ENCODE measurements at places on chromosomes 5 and 9.

- no peak for DNase-seq
Observed at GRCh38 chr5:86125731-86126601, 491.8 kb upstream of the COX7C start.

DNA sequence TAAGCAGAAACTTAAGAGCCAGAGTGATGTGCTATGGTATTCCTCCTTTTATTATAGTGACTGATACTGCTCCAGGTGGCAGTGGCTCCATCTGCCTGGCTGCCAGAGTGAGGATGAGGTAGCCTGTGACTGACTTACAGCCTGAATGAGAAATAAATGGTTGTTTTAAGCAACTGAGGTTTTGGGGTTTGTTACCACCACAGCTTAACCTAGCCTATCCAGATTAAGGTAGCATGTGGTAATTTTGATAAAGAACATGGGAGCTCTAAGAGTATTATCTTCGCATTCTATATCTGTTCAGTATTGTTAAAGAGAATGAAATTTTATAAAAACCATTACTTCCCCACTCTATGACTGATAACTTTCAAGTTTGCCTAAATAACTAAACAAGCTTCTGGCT lies 39.0 kb downstream of the GOLPH3 start:
- DNase-seq = no peak

DNA sequence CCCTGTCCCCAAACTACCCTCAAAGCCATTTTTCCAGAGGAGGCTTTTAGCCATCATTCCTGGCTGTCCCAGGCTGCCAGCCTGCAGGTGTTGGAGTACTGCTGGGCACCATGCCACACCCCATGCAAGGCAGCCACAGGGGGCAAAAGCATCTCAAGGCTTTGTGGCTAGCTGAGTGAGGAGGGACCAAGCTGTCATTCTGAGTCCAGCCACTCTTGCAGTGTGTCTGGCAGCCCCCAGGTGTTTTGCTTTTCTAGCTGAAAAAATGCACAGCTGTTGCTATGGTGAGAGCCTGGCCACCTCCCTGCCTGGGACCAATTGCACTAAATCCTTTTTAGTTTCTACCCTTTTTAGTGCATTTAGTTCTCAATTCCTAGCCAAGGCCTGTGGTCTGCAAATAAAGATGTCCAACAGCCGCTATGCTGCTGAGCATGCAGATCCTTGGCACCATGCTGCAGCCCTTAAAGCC lies 50.4 kb upstream of the PTGS1 start:
- peak; percentile 88 for DNase-seq

- no peak for DNase-seq
Observed at GRCh38 chr9:120741701-120742100, 27.4 kb upstream of the MEGF9 start.

DNA sequence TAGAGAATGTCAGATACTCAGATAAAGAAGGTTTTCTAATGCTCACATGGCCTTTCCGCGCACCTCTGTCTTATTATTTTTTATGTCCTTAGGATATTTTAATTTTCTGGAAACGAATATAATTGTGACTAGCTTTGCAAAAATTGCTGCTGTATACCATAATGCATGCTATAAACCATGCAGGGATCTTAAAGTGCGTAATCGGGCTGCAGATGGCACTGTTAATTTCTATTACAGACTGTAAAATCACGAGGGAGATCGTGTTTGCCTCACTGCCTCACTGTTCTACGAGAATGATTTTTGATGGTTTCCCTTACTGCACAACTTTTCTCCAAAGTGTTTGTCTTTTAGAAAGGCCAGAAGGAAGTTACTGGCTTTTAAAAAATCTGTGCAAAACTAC lies 356.1 kb downstream of the TUSC1 start:
- no peak for DNase-seq

- DNase-seq = no peak
Observed at GRCh38 chr9:130192382-130192999, 20.3 kb downstream of the NCS1 start.

- peak; percentile 62 for DNase-seq
Observed at GRCh38 chr5:1118738-1119137, 6.9 kb upstream of the SLC12A7 start.

DNA sequence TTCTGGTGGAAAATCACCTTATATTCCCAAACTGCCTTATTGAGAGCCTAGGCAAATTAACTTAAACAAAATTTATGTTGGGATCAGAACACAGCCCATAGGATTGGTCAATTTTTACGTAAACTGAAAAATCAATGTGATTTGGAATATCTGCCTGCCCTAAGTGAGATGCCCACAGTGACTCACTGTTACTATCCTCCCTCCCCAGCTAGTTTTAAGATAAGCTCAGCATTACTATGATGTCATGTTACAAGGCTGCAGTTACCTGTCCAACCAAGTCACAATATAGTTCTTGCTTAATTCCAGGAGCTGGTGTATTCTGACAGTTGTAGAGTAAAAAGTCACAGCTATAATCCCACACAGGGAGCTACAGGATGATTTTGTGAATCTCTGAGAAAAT lies 23.1 kb downstream of the SKP1 start:
- no peak for DNase-seq

GRCh38 chr9:16626577-16627130 lies 243.8 kb downstream of the BNC2 start:
- DNase-seq = no peak

- no peak for DNase-seq
Observed at GRCh38 chr5:72107901-72108201, 576 bp downstream of the MAP1B start.

DNA sequence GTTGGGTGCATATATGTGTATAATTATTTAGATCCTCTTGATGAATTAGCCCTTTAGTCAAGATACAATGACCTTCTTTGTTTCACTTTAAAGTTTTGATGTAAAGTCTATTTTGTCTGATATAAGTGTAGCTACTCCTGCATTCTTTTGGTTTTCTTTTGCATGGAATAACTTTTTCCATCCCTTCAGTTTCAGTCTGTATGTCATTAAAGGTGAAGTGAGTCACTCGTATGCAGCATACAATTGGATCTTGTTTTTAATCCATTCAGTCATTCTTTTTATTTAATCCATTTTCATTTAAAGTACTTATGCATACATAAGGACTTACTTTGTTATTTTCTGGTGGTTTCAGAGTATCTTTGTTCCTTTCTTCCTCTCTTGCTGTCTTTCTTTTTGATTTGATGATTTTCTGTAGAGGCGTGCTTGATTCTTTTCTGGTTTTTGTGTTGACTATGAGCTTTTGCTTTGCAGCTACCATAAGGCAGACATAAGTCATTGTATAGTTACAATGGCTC lies 36.3 kb upstream of the FAM120A start:
- DNase-seq = no peak

DNA sequence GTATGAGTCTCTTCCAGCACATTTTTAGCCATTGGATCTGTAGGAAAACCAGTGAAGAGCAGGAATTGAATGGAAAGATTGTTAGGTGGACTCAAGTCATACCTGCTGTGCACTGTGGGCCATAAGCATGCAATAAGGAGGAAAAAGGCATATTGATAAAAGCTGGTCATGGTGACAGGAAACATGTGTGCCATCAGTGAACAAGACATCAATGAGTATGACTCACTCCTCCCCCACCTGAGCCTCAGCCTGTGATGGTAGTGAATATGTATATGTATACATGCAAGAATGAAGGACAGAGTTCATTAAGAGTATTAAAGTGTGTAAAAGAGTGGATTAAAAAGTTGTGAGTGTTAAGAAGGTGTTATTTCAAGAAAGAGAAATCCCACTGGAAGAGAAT lies 164.5 kb downstream of the TMEM38B start:
- DNase-seq = no peak

- DNase-seq = no peak
Observed at GRCh38 chr9:99019510-99020331, 76.0 kb downstream of the COL15A1 start.

- DNase-seq = no peak
Observed at GRCh38 chr9:125295657-125296056, 34.0 kb downstream of the GAPVD1 start.

- DNase-seq = peak; percentile 36
Observed at GRCh38 chr9:134591082-134591571, 50.5 kb upstream of the COL5A1 start.

DNA sequence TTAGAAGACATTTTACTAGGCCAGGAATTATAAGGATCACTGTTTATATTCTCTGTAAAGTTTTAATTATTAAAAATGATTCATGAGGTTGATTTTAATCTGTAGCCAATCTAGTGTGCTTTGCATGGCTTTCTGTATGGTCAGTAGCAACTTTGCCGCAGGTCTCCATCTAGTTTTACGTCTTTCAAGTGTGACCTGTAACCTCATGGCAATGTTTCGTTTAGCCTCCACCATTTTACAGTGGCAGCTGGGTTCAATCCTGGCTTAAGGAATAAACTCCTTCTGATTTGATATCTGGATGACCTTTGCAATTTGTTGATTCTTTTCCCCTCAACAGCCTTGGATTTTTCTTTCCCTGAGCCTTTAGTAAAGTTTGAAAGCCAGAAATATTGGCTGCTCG lies 434.5 kb upstream of the CDH9 start:
- no peak for DNase-seq

GRCh38 chr9:12882430-12882829 lies 107.6 kb downstream of the LURAP1L start:
- no peak for DNase-seq

GRCh38 chr9:98375138-98375726 lies 119.8 kb upstream of the TBC1D2 start:
- no peak for DNase-seq

GRCh38 chr9:14868772-14869583 lies 41.2 kb downstream of the FREM1 start:
- DNase-seq = no peak

DNA sequence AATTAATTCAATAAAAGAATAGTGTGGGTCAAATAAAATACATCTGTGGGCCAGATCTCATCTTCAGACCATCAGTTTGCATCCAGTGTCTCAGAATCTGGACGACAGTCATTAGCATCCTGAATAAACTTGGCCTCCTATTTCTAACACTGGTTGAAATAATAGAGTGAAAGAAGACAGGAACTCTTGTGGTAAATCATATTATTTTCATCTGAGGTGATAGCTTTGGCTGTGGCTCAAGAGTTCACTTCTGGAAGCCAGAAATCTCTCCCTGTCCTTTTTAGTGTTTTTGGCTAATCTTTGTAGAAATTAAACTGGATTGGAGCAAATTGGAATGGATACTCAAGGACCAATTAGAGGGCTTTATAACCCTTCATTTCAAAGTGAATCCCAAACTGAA lies 63.4 kb upstream of the HMHB1 start:
- no peak for DNase-seq

GRCh38 chr5:172506921-172507320 lies 52.6 kb upstream of the SH3PXD2B start:
- no peak for DNase-seq

- DNase-seq = no peak
Observed at GRCh38 chr5:76485511-76485910, 82.4 kb downstream of the IQGAP2 start.

GRCh38 chr5:153523831-153524230 lies 33.4 kb downstream of the GRIA1 start:
- no peak for DNase-seq

DNA sequence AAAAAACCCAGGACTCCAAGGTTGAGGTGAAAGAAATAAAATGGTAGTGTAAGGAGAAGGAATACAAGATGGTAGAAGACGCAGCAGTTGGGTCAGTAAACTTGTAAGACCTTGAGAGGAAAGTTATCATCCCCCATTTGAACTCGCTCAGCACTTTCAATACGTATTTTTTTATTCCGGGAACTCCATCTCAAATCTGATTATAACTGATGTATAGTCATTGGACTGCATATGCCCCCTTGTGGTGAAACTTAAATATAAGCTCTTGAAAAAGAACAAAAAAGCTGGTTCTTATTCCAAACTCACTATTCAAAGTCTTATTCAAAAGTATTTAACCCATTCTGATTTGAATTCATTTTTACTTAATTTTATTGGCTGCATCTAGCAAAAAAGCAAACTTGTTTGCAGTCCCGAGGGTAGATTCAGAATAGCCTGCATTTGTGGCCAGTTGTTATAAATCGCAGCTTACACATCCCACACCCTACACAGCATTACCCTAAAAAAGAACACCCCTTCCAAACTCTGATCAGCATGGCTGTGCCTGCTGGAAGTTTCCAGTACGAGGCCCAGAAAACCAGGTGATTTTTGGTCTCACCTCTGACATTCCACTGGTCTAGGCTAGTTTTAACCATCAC lies 118.0 kb downstream of the ESM1 start:
- no peak for DNase-seq

Data from DMS79 (cell line).